ENCODE measurements at places on chromosomes 7 and 10.

- no peak for DNase-seq
Observed at GRCh38 chr7:92729172-92729571, 107.2 kb downstream of the CDK6 start.

DNA sequence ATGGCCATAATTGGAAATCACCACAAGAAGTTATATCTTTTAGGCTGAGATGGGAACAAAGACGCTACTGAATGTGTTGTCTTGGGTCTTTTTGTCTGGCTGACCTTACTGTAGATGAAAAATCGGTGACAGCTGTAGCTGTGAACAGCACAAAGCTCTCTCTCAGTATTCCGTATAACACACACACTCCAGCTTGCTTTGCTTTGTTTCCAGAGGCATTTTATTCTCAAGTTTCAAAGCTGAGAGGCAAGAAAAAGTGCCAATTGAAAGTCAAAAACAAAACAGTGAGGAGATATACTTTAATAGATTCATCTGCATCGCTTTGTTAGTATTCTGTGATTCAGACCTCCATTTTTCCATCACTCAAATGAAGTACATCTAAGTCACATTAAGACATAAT, 39.6 kb upstream of the CABCOCO1 start:
- no peak for DNase-seq

DNA sequence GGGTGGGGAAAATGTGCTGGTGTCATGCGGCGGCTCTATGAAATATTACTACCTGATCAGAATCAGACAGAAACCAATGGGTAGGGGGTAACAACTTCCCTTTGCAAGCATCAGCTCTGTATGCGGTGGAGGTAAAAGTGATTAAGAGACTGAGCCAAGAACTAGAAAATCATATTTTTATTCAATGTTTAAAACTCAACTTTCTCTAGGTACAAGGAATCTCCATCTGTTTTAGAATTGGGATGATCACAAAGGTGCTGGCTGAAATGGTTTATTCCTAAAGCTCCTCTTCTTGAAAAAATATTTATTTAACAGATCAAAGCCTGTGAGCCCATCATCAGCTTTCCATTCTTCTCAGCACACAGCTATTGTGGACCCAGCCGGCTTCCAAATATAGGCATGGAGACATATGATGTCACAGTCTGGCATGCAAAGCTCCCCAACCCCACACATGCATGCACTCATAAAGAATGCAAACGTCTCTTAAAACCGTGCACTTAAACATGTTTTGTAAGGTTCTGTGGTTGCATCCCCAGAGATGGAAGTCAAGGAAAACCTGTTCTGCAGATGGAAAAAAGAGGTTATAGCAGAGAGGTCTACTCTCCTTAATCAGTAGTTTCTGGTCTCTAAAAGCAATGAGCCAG, 126.0 kb downstream of the SKIDA1 start:
- no peak for DNase-seq

DNA sequence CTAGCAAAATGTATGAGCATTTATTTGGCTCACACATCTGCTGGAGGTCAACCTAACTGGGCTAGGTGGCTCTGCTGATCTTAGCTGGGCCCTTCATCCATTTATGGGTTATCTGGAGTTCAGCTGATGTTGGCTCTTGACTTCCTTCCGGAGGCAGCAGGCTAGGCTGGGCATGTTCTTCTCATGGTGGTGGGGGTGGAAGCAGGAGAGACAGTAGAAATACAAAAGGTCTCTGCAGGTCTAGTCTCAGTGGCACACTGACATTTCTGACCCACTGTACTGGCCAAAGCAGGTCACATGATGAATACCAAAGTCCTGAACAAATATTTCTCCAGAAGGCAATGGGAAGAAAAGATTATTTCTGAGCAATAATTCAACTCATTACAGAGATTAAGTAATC, 334.6 kb downstream of the CRPPA start:
- DNase-seq: no peak

DNA sequence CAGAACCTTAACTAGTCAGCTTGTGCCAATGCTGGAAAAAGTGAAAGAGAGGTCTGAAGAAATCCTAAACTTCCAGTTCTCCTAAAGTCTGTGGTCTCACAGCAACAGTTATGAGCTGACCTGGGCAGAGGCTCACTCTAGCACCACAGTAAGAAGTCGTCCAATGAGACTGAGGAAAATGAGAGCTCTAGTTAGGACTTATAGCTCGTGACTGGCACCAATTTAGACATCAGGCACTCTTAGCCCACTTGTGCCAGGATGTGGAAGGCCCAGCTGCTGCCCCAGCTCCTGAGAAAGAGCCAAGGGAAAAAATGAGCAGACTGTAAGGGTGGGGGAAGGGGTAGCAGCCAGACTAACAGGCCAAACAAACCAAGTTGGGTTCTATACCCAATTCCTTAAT, 7.6 kb downstream of the MMS19 start:
- no peak for DNase-seq

DNA sequence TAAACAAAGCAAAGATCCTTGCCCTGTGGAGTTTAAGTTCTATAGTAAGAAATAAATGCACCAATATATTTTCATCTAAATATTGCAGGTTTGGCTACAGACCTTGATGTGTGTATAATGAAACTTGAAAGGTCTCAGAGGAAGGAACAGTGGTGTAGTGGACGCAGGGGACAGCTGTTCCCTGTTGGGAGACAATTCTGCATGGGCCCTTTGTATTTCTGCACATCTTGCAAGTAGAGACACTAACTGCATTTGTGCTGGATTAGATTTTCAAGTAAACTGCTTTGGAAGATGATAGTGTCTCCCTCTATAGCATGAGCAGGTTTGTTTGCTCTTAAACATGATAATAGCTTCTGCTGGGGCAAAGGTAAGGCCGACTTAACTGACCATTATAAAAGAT, 57.5 kb upstream of the FAM133B start:
- DNase-seq: no peak

GRCh38 chr10:119333146-119333792, 125.9 kb downstream of the GRK5 start:
- no peak for DNase-seq

DNA sequence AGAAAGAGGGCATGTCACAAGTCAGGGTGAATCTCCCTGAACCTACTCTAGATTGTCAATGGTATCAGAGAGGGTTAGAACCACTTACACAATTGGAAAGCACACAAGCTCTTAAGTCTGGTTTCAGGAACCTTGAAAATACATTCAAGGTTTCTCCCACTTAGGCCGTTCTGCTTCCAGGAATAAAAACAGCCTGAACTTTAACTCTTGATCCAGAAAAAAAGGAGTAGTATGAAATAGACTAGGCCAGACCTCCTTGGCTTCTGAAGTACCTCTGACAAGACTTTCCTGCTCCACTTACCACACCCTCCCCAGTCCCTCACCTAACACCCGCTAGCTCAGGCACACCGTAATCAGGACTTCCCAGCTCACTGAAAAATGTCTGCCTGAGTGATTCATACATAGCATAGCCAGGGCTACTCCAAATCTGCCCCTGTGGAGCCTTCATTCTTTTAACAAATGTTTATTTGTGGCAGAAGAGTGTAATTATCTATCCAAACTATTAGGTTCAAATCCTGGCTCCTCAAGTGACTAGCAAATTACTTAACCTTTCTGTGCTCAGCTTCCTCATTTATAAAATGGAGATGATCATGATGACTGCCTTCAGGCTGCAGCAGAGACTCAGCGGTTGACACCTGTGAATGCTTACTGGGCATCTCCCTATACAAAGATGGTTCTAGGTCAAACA, 30.3 kb upstream of the IL6 start:
- DNase-seq: peak; percentile 32

DNA sequence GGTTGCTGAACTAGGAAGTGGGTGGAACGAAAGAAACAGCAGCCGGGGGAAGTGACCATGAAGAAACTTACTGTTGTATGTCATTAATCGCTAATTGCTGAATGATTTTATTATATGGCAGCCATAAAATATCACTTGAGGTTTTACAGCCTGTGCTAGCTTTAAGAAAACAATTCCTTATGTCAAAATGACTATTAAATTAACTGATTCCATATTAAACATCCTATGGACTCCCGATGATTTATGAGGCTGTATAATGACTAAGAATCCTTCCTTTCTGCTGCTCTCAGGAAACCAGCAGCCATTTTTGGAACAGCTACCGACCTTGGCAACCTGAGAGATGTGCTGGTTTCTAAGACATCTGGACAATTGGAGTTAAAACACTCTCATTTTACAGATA, 421.9 kb downstream of the SORCS3 start:
- DNase-seq: no peak

DNA sequence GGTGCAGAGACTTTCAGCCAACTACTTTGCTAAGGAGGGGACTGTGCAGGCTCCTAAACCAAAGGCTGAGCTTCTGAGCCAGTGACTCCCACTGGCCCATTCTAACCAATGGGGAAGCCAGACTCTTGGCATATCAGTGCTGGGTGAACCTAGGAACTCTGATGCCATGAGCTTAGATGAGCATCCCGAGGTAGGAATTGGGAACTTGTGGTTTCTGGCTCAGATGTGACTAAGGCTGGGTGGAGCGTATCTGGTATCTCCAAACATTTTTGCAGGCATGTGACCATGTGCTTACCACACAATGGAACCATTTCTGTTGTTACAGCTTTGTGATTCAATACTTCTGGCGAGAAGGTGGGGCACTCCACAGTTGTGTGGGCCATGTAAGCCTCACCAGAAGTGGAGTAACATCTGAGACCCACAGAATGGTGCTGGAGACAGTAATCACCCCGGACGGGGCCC, 2.5 kb upstream of the AVPI1 start:
- DNase-seq: peak; percentile 94

- no peak for DNase-seq
Observed at GRCh38 chr7:37028909-37029440, 304.7 kb upstream of the AOAH start.

GRCh38 chr7:48634116-48634632, 290.2 kb upstream of the CDC14C start:
- no peak for DNase-seq

- DNase-seq: no peak
Observed at GRCh38 chr10:52940921-52941320, 168.3 kb upstream of the MBL2 start.

GRCh38 chr7:91007371-91007770, 256.9 kb upstream of the FZD1 start:
- DNase-seq: no peak

- peak; percentile 80 for DNase-seq
Observed at GRCh38 chr10:63068246-63068645, 64.9 kb upstream of the NRBF2 start.

- DNase-seq: no peak
Observed at GRCh38 chr10:77430530-77430929, 207.1 kb downstream of the KCNMA1 start.

DNA sequence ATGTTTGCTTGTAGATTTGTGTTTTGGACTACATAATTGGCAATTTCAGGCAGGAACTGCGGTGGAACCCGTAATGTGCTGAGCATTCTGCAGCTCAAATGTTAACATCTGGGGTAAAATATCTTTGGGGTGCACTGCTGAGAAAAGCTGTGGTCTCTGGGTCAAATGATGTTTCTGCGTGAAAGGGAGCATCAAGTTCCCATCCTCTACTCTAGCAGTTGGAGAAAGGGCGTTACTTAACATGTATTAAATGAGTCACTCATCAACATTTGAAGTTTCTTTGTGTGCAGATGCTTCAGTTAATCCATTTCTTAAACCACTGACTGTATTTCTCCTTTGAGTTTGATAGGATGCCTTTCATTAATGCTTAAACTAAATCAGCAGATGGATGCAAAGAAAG, 273.1 kb upstream of the PITRM1 start:
- DNase-seq: no peak

GRCh38 chr7:132381742-132382472, 194.4 kb downstream of the PLXNA4 start:
- DNase-seq: no peak

DNA sequence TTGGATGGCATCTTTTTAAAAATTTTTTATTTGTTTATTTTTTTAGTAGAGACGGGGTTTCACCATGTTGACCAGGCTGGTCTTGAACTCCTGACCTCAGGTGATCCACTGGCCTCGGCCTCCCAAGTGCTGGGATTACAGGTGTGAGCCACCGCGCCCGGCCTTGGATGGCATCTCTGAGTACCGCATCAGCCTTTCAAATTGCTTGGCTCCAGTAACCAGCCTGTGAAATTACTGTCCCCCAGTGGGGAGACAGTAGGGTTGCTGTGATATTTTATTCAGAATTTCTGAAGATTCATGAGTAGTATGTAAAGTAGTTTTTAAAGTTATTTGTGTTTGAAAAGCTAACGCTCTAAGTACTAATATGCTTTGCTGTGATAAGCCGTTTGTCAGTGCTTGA, 1.2 kb downstream of the NUB1 start:
- DNase-seq: peak; percentile 18

DNA sequence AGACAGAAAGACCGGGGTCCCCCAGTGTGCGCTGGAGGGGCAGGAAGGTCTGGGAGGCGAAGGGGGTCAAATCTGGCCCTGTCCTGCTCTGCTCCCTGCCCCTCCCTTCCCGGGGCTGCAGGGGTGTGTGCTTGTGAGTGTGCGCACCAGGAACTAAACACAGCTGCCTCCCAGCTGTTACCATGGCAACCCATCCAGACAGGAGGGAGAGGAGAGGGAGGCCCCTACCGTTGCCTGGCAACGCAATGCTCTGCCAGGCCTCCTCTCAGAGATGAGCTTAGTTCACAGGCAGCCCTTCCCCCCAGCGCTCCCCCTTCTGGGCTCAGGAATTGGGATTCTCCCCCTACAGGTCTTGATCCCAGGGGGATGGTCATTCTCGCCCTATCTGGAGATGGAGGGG, 6.1 kb downstream of the NYAP1 start:
- peak; percentile 41 for DNase-seq

All from suppressor macrophage treated with lipopolysaccharide for 1 hour (primary cell).